Upper lobe of left lung (tissue), 6 donors: ENCODE measurements at places on chromosomes 13 and 19.

- no peak for DNase-seq
Measured at GRCh38 chr13:46962281-46962941, 65.6 kb upstream of the HTR2A start.

DNA sequence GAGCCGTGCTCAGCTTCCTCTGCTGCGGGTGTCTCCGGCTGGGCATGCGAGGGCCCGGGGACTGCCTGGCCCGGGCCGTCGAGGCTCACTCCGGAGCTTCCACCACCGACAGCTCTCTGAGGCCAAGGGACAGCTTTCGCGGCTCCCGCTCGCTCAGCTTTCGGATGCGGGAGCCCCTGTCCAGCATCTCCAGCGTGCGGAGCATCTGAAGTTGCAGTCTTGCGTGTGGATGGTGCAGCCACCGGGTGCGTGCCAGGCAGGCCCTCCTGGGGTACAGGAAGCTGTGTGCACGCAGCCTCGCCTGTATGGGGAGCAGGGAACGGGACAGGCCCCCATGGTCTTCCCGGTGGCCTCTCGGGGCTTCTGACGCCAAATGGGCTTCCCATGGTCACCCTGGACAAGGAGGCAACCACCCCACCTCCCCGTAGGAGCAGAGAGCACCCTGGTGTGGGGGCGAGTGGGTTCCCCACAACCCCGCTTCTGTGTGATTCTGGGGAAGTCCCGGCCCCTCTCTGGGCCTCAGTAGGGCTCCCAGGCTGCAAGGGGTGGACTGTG lies 1.2 kb downstream of the S1PR4 start:
- peak; percentile 80 for DNase-seq

GRCh38 chr13:73715911-73716510 lies 418.2 kb downstream of the KLF12 start:
- no peak for DNase-seq

DNA sequence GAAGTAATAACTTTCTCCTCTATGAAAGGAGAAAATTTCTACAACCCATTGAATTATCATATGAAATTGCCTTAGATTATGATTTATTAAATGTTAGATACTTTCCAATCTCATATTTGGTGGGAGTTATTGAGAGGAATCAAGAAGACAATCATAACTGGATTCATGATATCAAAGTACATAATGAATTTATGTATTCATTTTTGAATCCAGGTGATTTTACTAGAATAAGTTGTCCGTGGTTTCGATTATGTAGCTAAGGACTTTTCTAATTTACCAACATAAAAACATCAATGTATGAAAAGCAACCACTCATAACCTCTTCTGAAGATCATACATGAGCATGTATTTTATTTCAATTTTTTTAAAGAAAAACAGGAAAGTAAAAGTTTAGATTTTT lies 1225.0 kb upstream of the MIR17HG start:
- no peak for DNase-seq

DNA sequence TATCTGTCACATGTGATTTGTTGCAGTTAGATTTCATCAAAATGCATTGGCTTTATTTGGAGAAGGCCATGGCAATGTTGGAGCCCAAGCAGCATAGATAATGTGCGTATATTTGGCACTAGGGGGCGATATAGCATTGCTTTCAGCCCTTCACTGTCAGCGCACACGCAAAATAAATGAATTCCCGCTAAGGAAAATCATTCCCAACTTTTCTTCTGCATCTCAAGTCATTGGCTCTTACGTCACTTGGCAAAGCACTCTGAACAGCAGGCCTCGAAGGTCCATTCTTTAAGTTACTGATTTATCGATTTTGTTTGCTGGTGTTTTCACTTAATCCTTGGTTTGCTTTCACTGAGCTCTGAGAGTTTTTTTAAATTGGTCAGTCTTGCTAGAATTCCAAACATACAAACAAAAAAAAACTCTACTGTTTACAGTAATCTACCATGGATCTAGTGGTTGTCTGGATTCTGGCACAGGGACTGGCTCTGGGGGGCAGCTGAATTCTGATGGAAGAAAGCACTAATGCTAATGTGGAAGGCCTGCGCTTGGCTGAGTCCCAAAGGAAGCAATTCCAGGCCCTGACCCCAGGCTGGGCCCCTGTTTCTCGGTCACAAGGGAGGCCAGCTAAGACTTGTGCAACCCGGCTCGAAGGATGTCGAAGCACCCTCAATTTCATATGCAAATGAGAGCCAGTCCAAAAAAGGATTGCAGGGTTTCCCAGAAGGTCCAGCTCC lies 97.7 kb upstream of the IPO5 start:
- DNase-seq: peak; percentile 32

GRCh38 chr19:16161840-16162239 lies 11.5 kb downstream of the CIB3 start:
- no peak for DNase-seq

DNA sequence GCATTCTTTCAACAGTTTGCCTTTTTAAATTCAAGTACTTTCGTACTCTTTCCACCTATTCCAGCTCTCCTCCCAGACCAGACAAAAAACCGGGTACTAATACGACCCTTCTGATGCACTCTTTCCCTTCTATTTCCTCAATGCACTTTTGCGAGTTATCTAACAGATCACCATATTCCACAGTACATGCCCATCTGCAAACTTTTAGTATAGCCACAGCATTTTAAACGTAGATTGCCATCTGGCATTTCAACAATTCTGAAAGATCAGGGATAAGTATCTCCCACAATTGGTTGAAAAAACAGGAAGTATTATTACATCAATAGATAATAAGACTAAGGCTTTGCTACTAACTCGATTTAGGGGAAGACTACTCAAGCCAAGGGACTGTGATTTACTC lies 31.5 kb downstream of the RBM26 start:
- no peak for DNase-seq

DNA sequence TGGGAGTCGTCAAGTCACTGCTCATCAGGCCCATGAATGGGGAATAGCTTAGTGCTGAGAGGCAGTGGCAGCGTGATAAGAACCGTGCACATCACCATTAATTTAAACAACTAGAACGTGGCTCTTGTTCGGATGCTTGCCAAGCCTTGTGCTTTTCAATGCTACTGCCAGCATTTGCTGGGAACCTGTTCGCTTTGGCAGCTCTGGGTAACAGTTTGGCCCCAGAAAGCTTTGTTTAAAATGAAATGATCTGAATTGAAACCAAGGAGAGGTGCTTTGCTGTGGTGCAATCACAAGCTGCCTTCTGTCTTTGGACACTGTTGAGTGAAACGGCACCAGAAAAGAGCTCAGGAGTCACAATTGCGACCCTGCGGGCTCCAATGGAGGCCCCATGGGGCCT lies 53.5 kb upstream of the OLFM4 start:
- no peak for DNase-seq

DNA sequence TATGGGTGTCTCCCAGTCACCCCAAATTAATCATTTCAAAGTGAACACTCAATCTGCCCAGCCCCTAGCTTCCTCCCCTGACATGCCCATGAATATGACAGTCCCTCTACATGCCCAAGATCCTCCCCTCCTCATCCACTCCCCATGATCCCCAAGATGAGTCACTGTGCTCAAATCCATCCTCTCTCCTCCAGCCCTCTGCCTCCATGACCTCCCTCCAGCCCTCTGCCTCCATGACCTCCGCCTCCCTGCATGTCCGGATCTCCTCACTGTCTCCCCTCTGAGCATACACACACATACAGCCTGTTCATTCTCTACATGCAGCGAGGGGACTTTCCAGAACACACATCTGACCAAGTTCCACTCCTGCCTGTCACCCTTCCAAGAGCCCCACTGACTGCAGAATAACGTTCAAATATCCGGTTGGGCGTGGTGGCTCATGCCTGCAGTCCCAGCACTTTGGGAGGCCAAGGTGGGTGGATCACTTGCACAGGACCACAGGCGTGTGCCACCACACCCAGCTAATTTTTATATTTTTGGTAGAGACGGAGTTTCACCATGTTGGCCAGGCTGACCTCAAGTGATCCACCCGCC lies 18.4 kb upstream of the FEM1A start:
- DNase-seq: no peak

DNA sequence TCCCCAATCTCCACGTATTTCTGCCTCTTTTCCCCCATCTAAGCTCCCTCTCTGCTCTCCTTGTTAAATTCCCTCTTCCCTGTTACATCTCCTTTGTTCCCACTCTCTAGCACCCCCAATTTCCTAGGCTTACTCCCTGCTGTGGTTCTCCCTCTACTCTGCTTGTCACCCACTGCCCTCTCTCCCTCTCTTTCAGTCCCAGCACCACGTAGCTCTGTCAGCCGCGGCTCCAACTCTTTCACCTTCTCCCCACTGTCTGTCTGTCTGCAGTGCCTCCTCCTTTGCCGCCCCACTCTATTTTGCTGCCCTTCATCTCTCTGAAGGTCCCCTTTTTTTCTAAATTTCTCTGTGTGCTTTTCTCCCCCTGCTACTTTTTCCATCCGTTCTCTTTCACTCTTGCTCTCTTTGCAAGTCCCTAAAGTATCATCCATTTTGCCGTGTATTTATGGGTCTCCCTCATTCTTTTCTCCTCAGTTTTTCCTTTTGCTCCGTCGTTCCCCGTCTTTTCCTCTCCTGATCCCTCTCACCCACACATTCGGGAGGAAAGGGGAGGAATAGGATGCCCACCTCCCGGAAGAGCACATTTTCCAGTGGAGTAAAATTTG lies 937 bp downstream of the ZNF841 start:
- DNase-seq: no peak

DNA sequence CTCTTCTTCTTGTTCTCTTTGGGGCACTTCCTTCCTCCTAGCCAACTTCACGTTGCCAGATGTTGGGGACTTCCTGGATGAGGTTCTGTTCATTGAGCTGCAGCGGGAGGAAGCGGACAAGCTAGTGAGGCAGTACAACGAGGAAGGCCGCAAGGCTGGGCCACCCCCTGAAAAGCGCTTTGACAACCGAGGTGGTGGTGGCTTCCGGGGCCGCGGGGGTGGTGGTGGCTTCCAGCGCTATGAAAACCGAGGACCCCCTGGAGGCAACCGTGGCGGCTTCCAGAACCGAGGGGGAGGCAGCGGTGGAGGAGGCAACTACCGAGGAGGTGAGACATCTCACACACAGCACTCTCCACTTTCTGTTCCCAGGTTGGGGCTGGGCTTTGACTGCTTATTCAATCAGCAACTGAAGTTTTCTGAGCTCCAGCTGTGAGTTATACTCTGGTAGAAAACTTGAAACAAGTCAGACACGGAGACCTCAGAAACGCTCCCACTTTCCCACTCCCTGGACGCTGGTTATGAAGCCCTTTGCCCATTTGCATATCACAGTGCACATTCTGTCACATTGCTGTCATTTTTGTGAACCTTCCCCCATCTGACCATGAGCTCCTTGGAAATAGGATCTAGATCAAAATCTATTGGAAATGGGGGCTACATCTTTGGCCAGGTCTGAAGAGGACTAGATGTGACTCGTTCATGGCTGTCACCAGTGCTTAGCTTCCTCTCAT lies 7.2 kb upstream of the CCDC97 start:
- peak; percentile 77 for DNase-seq

DNA sequence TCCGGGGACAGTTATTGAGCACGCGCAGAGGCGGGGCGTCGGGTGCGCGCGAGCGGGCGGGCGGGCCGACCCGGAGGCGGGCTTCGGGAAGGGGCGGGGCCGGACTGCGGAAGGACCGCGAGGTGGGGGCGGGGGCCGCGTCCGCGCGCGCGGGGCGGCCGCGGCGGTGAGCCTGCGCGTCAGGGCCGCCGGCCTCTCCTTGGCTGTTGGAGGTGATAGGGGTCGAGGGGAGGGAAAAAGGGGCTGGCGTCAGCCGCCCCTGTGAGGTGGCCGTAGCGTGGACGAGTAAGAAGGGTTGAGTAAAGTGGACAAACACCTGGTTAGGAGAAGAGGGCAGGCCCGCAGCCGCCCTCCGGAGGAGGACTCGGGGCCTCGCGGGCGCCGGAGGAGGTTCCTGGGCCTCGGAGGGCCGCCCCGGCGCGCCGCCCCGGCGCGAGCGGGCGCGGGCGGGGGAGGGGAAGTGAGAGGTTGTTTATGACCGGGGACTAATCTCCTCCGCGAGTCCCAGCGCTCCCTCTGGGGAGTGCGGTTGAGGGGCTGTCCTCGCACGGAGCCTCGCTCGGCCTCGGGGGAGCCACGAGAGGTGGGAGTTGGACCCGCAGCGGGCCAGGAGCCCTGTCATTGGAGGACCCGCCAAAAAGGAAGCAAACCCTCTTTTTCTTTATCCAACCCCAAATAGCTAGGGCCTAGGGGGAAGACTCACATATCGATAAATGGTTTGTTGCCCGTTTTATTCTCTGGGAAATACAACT lies 547 bp upstream of the INTS6 start:
- peak; percentile 100 for DNase-seq

DNA sequence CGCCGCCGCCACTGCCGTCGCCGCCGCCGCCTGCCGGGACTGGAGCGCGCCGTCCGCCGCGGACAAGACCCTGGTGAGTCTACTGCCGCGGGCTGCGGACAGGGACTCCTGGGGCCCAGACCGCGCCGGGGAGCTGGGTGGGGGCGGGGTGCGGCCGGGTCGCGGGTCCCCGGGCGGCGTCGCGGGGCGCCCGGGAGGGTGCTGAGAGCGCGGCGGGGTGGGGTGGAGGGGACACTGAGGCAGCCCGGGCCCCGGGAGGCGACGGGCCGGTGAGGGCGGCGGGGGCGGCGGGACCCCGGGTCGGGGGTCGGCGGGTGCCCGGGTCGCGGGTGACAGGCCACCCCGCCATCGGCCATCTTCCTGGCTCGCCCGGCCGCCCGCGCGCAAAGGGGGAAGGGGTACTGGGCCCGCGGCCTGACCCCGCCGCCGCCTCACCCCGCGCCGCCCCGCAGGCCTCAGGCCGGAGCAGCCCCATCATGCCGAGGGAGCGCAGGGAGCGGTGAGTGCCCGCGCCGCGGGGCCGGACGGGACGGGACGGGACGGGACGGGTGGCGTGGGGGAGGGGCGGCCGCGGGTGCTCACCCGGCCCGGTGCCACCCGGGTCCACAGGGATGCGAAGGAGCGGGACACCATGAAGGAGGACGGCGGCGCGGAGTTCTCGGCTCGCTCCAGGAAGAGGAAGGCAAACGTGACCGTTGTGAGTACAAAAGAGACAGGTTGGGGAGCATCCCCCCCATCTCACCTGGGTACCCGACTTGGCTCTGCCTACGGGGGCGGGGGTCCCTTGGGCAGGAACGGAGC lies 489 bp downstream of the CCNE1 start:
- no peak for DNase-seq

DNA sequence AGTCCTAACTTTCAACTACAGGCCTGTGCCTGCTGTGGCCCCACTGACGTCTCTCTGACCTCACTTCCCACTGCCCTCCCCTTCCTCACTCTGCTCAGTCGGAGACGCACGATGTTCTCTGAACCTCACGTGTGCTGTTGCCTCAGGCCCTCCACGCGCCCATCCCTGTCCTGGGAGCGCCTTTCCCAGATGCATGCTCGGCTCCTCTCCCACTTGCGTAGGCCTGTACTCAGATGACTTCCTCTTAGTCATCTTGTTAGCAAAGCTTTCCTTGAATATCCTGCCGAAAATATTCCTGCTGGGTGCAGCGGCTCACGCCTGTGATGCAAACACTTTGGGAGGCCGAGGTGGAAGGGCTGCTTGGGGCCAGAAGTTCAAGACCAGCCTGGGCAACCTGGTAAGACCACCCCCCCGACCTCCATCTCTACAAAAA lies 9.3 kb upstream of the SYT5 start:
- DNase-seq: no peak

GRCh38 chr19:15372470-15372869 lies 7.1 kb downstream of the AKAP8 start:
- DNase-seq: no peak

- no peak for DNase-seq
Measured at GRCh38 chr19:710767-711166, 2.0 kb downstream of the PALM start.

- no peak for DNase-seq
Measured at GRCh38 chr13:66359910-66360552, 870.1 kb downstream of the PCDH9 start.

GRCh38 chr13:112696001-112696868 lies 6.4 kb downstream of the ATP11A start:
- DNase-seq: peak; percentile 63

GRCh38 chr19:6074709-6075403 lies 35.4 kb downstream of the RFX2 start:
- DNase-seq: no peak
